ENCODE measurements at places on chromosomes 16 and 17. TPM values are rescaled to one million over a fixed set of nuclear protein-coding genes. Genes with fewer than 3 reads are reported as not detected.
A peak's percentile ranks its signal among the peaks of the same experiment; 100 is the strongest.

DNA sequence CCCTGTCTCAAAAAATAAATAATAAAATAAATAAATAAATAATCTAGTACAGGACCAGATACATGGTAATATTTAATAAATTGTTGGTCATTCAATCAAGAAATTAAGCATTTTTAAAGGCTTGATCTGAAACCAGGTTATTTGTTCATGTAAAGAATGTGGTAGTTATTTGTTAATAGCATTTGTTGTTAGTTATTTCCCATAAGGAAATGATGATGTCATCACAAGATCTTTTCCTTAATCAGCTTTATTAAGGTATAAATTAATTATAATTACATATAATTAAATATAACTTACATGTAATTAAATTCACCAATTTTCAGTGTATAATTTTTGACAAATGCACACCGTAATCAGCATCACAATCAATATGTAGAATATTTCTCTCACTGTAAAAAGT, 19.5 kb upstream of the DHX40 start:
- no peaks in the 10 kb centered on the region for H3K36me3 ChIP-seq
- DNase-seq, result no peak
- no peaks in the 10 kb centered on the region for H3K27me3 ChIP-seq
- no peak overlapping the region for H3K27ac ChIP-seq
- no peaks in the 10 kb centered on the region for H3K4me1 ChIP-seq

Gene FOXN1
- not detected for total RNA-seq

GRCh38 chr17:38740044-38740443, 8.1 kb downstream of the PCGF2 start:
- no peak overlapping the region for H3K27ac ChIP-seq
- H3K36me3 ChIP-seq, result peaks cover 65% of the 10 kb centered on the region
- no peak overlapping the region for H3K4me3 ChIP-seq

DNA sequence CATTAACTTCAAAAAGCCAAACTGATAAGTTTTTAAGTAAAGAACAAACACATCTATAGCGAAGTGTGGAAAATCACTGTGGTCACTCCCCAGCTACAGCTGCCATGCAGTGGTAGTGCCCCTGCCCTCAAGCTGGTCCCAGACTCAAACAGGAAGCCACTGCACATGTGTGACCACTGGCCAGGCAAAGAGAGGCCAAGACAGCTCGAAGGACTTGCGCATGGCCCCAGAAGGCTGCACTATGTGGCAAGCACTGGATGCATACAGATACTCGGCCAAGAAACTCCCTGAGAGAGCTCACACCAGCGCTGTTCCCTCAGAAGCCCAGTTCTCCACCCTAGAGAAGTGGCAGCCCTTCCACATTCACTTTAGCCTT, 82.4 kb downstream of the ANKRD11 start:
- H3K36me3 ChIP-seq, result no peaks in the 10 kb centered on the region
- no peak for DNase-seq
- no peak overlapping the region for H3K4me3 ChIP-seq
- peak overlapping the region; percentile 49 for H3K27ac ChIP-seq
- peaks cover 19% of the 10 kb centered on the region for H3K4me1 ChIP-seq

Data from endodermal cell (in vitro differentiated cells).